ENCODE measurements at places on chromosomes 1 and 21.

- peak; percentile 1 for DNase-seq
These were observed 153.8 kb downstream of the MRPL39 start for GRCh38 chr21:25453524-25453923.

GRCh38 chr1:91783423-91784170, 102.4 kb downstream of the TGFBR3 start:
- DNase-seq = peak; percentile 64

DNA sequence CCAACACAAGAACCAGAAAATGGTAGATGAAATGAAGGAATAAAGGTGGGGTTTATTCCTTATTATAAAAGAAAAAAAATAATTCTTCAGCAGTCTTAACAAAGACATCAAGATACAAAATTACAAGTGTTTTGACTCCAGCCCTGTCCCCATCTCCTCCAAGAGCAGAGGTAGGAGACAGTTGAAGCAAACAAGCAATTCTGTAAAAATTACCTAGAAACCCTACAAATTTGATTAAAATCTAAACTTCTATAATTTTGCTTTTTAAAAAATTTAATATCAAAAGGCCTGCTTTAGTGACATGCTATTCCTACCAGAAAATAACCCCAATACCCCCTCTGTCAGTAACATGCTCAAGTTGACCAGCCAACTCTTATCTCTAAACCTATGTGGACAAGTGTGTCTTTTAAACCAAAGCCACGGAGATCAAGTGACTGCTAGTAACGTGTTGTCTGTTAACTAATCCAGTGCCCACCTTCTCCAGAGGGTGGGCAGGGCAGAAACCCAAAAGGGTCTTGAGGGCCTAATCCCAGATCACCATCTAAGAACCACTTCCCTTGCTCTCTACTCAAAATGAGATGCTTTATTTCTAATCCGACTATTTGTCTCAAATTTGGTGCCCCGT, 8.4 kb downstream of the GLUL start:
- DNase-seq = no peak

DNA sequence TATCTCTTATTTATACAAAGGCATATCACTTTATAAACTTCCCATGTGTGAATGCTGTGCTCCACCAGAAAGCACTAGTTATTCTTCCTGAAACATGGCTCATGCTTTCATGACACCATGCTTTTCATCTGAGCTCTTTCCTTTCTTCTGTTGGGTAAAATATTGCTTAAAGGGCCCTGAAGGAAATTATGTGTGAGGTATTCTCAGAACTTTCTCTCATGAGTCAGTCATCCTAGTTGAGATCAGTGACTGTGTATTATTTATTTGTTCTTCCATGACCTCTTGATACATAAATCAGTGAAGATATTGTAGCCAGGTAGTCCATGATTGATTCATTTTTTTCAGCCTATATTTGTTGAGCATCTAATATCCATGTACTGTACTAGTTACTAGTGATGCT, 54.8 kb downstream of the CYP2J2 start:
- DNase-seq = no peak

GRCh38 chr1:24564695-24565094, 8.8 kb downstream of the NCMAP start:
- DNase-seq = no peak

DNA sequence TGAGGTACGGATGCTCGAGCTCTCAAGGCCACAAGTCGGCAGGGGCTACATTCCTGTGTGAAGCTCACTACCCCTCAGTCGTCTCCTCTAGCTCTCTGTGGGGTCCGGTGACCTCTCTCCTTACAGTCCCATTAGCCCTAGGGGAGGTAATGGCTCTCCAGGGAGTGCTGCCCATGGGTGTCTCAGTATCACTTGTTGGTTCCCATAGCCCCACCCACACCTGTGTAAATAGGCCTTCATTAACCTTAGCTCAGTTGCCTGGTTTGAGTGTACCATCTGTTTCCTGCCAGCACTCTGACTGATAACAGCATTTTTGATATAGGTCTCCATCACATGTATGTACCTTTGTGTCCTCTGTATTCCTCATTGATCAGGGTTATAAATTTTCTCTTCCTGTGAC, 133.2 kb upstream of the KCNJ15 start:
- no peak for DNase-seq

DNA sequence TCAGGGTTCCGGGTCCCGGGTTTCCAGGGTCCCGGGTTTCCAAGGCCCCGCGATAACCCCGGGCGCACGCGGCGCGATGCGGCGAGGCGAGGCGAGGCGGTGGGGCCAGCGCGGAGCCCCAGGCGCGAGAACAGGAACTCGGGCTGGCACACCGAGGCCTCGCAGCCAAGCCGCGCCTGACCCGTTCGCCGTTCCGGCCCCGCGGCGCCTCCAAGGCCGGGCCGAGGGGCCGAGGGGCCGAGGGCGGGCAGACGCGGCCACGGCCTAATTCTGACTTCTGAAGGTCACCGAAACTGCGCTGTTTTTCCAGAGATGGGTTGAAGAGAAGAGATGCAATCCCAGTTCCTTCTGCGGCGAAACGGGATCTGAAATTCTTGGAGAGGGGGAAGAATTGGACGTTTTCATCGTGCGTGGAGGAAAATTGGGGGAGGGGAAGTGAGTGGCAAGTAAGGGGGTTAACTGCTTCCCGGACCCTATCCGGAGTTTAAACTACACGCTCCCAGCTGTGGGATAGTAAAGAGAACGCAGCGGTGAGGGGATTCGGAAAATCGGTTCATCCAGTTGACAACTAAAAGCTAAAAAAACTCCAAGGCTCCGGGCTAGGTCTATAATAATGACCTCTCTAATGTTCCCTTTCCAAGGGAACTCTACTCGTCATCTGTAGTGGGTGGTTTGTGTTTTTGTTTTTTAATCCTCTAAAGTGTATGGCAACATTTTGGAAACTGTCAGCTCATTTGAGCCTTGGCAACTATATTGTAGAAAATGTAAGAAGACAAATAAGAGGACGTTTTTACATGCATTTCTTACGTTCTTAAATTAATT, 8.2 kb downstream of the TBX15 start:
- no peak for DNase-seq

DNA sequence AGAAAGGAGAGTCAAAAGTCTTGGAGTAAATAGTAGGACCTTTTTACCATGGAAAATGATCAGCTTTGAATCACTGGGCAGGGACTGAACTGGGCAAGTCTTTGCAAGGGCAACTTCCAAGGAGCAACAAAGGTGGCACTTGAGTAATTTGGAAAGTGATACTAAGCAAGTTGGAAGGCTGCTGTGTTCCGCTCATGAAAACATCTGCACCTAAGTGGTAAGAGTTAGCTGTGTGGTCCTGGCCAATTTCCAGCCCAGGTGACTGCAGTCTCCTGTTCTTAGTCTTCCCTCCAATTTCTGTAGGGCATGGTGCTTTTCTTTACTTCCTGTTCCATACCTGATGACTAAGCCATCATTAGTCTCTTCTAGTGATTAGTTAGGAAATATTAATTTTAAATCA, 35.5 kb upstream of the PRDM2 start:
- DNase-seq = no peak

DNA sequence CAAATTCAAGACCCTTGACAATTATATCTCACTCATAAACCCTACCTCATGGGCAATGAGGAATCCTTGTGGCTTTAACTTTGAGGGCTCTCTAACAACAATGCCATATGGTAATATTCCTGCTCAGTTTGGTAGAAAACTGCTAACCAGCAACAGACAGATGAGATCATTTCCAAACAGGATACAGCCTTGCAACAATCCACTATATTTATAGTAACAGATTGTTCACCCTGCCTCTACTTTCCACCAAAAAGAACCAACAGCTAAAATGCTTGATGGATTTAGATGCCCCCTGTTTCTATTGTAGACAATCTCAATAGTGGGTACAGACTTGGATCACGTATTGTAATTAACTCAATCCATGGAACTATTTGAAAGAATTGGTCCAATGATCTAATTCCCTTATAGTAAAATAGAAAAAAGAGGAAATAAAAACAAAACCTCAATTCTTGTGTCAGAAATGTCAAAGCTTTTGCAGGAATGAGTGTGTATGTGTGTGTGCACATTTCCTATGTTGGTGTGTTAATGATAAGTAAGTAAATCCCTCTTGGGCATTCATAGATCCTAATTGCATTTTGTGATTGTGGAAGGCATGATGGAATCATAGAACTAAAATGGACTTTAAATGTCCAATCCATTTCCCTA, 100.0 kb upstream of the EDEM3 start:
- DNase-seq = peak; percentile 68

GRCh38 chr1:10207810-10208209, 2.6 kb upstream of the KIF1B start:
- DNase-seq = no peak

- DNase-seq = no peak
These were observed 98.9 kb upstream of the WNT4 start for GRCh38 chr1:22241811-22242210.

- DNase-seq = no peak
These were observed 50.1 kb downstream of the ADAMTS5 start for GRCh38 chr21:26916799-26917198.

DNA sequence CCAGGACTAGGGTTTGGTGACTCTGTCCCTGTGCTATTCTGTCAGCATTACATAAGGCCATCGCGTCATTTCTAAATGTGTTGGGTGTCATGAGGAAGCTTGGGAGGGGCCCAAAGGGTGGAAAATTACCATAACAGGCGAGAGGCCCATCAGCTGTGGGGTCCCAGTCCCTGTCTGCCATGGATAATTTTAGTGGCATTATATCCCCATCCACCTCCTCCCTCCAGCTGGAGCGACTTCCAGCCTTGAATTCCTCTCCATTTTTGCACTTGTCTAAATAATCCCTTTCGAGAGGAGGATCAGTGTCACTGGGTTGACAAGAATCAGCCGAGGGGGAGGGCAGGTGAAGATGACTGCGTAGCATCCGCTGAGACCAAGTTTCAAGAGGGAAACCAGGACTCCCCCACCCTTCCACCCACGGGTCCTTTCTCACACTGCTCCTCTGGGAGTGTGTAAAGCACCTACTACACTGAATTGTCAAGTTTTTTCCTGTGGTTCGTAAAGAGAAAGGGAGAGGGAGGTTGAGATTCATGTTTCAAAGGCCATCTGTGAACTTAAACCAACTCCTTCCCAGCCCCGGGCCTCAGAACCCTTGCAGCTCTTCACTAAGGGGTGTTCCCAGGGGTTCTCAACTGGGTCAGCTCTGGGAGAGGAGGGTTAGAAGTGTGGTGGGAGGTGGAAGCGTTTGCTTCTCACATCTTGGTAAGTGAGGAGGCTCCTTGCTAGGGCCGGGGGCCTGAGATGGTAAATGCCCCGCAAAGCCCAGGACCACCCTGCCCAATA, 29.2 kb downstream of the VASH2 start:
- DNase-seq = no peak

DNA sequence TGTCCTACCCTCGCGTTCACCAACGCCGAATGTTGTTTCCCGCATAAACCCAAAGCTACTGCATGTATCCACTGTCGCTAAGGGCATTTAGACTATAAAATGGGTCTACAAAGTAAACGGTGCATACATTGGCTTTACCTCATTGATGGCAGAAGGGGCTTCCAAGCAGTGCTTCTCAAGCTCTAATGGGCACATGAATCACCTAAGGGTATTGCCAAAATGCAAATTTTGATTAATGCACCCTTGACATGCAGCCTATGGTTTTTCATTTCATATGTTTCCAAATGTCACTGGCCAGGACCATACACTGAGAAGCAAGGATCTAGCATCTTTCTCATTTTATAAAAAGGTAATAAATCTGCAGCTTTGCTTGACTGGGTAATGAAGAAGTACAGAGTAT, 2.7 kb downstream of the OR6F1 start:
- DNase-seq = no peak

DNA sequence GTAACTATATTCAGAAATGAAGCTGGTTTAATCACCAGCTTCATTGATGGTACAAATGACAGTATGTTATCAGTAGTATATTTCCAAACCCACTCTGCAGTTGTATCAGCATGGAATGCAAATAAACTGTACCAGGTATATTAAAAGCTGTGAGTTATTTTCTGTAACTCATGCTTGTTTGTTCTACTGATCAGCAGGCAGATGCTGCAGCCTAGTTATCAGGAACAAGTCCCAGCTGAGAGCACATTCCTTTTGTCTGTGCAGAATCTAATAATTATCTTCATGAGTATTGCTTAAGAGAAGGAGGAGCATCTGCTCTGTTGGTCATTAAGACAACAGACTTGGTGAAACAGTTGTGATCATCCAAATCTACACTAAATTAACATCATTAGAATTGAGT, 1331.1 kb downstream of the MRPL39 start:
- no peak for DNase-seq

DNA sequence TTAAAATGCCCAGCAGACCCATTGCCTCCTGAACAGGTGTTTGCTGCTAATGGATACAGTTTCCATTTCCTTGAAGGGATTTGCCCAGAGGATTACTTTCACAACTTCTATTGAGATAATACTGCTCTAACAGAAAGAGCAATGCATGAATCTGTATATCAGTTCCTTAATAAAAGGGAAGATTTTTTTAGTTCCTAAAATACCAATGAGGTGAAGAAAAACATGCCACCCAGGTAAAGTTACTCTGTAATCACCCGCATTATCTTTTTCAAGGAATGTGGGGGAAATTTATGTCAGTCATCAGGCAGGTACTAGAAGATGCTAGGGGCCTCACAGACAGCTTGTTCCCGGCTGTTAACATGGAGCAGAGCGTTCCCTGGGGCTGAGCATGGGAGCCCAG, 41.1 kb downstream of the KCNJ15 start:
- no peak for DNase-seq

DNA sequence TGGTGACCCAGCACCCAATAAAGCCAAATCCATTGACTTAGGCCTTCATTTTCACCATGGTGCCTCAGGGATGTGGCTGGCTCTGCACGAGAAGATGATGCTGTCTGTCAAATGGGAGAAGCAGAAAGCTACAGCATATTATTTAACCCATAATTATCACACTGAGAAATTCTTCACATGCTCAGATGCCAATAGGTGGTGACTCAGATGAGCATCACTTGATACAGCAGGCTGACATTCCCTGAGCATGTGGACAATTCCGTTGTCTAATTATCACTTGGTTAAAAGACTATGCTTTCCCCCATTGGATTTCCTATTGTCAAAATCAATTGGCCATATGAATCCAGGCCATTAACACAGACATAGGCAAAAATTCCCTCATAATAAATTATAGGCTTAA, 44.0 kb upstream of the HSD3B1 start:
- DNase-seq = no peak

DNA sequence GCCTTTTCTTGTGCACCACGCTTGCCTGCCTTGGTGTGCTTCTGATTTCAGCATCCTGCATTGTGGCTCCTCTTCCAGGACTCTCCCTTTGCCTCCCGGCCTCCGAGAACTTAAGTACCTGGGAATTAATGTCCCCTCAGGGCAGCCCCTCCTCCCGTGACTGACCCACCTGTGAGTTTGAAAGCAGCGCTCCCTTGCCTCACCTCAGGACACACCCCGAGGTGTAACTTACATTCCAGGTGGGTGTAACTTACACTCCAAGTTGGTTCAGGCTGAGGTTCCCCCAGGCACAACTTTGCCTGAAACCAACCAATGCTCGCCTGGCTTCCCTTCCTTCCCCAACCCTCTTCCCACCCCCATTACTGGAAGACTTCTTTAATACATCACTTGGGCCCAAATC, 161.4 kb downstream of the KAZN start:
- DNase-seq = no peak

- peak; percentile 16 for DNase-seq
These were observed 1.7 kb downstream of the GNB1 start for GRCh38 chr1:1889090-1889750.

- no peak for DNase-seq
These were observed 71.6 kb downstream of the NENF start for GRCh38 chr1:212504171-212504803.

GRCh38 chr1:107653005-107653404, 312.0 kb downstream of the VAV3 start:
- peak; percentile 70 for DNase-seq
